NCI-H510A treated with DMSO at 0.1 percent for 48 hours (cell line): ENCODE measurements at places on chromosomes 4 and X.

GRCh38 chrX:140933874-140934655 lies 68.3 kb upstream of the SPANXB1 start:
- DNase-seq, result no peak

DNA sequence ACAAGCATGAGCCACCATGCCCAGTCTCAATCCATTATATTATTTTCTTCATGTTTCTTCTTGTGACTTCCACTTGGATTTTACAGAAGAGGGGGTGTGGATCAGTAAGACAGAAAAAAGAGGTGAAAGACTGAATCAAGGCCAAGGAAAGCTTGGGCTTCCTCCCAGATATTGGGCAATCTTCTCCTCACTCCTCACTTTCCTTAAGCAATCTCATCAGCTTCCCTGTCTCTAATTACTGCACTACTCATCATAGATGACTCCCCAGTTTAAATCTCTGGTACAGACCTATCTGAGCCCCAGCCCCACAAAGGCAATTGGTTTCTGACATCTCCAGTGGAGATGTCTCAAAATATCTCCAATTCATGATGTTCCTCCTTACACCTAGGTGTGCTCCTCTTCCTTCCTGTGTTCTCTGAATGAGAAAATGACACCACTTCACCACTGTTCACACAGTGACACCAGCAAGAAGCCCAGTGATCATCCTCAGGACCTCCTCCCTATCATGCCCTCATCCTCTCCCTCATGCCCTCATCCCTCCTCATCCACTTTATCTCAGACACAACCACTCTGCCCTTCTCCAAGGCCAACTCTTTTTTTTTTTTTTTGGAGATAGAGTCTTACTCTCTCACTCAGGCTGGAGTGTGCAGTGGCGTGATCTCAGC lies 44.8 kb upstream of the HERC6 start:
- DNase-seq, result no peak

DNA sequence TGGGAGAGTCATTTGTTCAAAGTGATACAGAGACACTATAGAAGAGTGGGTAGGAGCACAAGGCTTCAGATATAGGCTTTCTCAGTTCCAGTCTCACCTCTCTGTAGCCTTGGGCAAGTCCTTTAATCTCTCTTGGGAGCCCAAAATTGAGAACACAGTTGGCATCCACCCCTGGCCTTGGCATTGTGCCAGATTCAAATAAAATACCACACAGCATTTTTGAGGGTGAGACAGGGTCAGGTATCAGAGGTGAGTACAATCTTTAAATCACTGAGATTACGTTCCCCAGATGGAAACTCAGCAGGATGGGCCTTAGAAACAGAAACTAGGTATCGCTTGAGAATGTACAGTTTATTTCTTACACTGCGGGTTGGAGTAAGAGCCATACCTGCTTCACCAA lies 25.2 kb upstream of the SMIM10L2A start:
- DNase-seq, result no peak

GRCh38 chr4:52575406-52575805 lies 83.7 kb downstream of the USP46 start:
- no peak for DNase-seq

DNA sequence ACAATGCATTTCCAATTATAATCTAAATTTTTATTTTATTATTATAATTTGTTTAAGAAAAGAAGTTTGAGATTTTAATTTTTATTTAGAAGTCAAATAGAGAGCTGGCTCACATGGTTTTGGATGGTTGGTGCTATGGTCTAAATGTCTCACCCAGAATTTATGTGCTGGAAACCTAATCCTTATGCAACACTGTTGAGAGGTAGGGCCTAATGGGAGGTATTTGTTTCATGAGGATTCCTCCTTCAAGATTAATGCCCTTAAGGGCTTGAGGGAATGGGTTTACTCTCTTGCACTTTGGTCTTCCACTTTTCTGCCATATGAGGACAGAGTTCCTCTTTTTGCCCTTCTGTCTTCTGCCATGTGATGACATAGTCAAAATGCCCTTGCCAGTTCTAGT lies 960.5 kb upstream of the IGFBP7 start:
- DNase-seq, result no peak

DNA sequence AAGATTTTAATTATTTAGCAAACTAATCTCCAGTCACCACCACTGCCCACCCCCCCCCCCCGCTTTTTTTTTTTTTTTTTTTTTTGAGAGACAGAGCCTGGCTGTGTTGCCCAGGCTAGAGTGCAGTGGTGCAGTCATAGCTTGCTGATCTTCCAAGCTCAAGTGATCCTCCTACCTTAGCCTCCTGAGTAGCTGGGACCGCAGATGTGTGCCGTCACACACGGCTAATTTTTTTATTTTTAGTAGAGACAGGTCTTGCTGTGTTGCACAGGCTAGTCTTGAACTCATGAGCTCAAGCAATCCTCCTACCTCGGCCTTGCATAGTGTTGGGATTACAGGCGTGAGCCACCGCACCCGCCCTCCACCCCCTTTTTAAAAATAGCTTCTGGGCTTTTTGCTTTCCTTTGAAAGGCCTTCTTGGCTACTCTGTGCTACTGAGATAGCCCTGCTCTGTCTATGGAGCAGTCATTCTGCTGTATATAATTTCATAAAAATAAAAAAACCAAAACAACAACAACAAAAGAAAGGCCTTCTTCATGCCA lies 18.7 kb downstream of the TXLNG start:
- DNase-seq, result no peak

DNA sequence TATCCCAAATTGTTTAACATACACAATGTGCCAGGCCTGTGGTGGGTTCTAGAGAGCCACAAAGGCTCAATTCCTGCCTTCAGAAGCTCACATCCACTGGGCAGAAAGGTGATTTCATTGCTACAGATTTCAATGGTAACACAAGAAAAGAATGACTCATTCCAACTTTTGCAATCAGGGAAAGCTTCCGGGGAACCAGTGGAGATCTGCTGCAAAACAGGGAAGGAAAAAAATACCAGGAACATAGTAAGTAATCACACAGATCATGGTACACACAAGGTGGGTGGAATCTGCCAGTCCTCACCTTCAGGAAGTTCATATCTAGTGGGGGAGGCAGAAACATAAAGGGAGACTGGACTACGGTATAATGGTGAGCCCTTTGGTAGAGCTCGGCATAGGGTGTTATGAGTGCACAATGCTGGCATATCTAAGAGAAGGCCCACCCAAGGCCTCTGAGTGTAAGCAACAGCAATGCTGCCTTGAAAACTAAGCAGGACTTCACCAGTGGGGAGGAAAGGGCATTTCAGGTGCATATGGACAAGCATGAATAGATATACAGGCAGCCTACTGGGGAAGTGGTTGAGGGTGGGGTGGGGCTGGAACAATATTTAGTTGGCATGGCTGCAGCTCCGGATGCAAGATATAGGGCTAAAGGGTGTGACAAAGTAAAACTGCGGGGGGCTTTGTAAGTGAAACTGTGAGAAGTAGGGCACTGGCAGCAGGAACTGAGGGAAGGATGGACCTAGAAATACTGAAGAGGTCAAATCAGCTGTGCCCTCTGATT lies 24.2 kb downstream of the GPRIN3 start:
- no peak for DNase-seq

GRCh38 chr4:31692399-31692940 lies 972.3 kb downstream of the PCDH7 start:
- DNase-seq, result no peak

DNA sequence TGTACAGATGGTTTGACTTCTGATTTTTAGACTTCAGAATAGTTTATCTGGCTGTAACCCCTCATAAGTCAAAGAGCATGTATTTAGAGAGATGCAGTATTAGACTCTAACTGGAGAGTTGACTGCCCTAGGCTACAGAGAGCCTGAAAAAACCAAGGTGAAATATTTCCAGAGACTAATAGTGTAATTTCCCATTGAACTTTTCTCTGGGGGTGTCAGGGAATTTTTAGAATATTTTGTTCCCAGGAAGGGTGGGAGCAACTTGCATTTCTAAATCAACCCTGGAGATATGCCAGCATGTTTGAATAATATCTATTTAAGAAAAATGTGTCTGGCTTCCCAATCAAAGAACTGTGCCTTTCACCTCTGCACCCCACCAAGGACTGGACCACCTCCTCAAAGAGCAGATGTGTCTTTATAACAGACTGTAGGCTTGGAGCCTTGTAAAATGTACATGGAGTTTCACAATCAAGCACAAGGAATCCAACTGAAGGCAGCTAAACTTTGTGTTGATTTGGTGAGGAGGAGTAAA lies 2.0 kb downstream of the ANXA3 start:
- no peak for DNase-seq

DNA sequence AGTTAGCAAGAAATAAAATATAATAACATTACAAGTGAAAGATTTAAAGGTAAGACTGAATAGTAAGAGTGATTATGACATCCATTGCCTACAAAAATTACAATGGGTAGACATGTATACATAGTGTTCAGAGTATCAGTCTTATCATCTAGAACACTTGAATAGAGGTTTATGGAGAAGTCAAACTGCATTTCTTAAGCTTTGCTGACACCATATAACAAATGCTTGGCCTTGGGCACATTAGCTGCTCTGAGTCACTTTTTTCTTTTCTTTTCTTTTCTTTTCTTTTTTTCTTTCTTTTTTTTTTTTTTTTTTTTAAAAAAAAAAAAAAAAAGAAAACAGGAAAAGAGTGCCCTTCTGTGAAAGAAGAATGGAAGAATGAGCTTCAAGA lies 220.0 kb downstream of the SPCS3 start:
- DNase-seq, result no peak

DNA sequence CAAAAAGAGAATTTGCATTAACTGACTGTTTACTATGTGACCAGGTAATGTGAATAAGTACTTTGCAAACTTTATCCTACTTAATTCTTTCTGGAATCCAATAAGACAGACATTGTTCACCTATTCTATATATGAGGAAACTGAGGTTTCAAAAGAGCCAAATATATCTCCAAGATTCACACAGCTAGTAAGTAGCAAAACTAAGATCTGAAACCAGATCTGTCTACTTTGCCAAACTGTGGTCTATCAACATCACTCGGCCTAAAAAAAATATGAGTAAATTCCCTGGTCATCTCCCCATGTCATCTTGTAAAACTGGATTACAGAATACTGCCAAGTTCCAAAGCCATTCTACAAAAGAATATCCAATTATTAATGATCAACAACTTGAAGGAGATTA lies 52.8 kb downstream of the ANAPC10 start:
- no peak for DNase-seq

DNA sequence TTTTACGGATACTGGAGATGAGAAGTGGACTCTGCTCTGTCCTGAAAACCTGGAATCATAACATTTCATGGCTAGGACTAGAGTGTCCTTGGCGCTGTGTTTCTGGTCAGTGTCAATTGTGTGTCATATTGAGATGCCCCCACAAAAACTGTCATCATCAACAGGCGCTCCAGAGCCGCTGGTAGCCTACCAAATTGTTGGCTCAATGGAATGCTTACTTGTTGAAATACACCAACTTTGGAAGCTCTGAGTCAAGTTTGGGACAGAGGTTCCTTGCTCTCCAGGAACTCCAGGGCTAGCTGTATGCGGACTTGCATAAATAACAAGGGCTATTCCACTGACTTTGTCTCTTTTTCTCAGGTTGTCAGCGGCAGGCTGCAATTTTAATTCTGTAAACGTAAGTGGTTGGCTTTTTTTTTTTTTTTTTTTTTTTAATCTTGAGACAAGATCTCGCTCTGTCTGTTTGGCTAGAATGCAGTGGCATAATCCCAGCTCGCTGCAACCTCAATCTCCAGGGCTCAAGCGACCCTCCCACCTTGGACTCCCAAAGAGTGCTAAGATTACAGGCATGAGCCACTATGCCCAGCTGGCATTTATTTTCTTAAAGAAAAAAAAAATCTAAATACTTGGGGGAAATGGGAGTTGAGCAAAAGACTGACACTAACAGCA lies 871 bp upstream of the HPGD start:
- DNase-seq, result no peak

DNA sequence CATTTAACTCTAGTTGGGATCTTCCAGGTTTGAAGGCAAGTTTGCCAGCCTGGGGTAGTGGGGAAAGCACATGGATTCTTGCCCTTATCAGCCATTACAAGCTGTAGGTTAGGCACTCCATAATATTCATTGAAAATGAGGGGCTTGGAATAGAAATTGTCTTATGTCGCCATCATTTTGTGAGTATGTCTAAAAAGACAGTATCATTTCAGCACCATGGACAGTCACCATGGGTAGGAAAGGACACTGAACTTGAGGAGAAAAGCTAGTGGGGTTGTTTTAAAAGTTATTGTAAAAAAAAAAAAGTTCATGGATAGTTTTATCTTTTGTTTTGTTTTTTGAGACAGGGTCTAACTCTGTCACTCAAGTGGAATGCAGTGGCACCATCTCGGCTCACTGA lies 356.1 kb downstream of the HNRNPD start:
- no peak for DNase-seq

GRCh38 chr4:24209131-24209530 lies 319.3 kb upstream of the PPARGC1A start:
- no peak for DNase-seq

DNA sequence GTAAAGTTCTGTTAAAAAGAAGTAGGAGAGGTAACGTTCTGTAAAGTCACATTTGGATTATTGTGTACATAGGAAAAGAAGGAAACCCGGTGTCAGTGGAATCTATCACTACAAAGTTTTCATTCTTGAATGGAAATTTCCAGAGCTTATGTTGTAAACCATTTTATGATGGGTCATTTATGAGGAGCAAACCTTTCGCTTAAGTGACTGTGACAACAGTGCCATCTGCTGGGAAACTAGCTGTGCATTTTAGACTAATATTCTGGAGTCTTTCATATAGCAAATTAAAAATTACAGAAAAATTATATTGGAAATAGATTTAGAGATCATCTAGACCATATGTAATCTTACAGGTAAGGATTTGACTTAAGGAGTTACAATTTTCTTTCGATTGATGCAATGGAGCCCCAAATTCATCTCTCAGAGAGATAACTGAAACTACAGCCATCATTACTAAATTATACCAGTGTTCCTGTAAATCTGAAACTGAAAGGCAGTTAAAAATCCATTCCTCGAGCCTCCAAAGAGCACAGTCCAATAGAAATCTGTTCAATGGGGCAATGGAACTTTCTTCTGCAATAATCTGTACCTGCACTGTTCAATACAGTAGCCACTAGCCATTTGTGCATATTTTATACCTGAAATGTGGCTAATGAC lies 26.9 kb downstream of the ASB9 start:
- DNase-seq, result peak; percentile 18

DNA sequence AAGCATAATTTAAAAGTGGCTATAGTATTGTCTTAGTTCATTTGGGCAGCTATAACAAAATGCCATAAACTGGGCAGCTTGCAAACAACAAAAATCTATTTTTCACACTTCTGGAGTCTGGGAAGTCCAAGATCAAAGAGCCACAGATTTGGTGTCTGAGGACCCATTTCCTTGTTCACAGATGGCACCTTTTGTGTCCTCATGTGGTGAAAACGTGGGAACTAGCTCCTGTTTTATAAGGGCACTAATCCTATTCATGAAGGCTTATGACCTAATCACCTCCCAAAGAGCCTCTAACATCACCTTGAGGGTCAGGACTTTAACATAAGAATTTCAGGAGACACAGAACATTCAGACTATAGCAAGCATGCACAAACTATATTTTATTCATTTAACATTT lies 126.5 kb upstream of the WDFY3 start:
- DNase-seq, result no peak
